Stimulated activated CD4-positive, alpha-beta T cell treated with anti-CD3 and anti-CD28 coated beads, Interleukin-1b, Interleukin-23, amount 100 ng/mL, for 1 hour (primary cell): ENCODE measurements at places on chromosomes 7 and 10.

GRCh38 chr10:3421537-3422257 is 249.1 kb upstream of the PITRM1 start:
- DNase-seq, result no peak

DNA sequence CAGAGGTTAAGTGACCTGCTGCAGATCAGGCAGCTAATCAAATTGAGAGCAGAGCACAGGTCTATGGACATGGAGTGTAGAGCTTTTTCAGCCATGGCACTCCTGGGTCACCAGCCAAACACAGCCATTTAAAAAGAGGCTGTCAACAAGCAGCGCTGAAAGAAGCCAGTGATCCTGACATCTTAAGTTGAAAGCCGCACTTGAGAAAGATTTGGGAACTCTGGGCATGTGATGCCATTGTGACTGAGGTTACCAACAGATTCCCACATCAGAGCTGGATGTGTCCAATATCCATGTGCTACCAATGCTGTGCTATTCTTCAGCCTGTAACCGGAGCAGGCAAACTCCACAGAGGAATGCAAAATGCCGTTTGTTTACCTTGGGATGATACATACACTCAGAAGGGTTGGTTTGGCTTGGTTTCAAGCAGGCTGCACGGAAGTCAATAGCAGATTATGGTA is 56.2 kb upstream of the ABLIM1 start:
- no peak for DNase-seq

DNA sequence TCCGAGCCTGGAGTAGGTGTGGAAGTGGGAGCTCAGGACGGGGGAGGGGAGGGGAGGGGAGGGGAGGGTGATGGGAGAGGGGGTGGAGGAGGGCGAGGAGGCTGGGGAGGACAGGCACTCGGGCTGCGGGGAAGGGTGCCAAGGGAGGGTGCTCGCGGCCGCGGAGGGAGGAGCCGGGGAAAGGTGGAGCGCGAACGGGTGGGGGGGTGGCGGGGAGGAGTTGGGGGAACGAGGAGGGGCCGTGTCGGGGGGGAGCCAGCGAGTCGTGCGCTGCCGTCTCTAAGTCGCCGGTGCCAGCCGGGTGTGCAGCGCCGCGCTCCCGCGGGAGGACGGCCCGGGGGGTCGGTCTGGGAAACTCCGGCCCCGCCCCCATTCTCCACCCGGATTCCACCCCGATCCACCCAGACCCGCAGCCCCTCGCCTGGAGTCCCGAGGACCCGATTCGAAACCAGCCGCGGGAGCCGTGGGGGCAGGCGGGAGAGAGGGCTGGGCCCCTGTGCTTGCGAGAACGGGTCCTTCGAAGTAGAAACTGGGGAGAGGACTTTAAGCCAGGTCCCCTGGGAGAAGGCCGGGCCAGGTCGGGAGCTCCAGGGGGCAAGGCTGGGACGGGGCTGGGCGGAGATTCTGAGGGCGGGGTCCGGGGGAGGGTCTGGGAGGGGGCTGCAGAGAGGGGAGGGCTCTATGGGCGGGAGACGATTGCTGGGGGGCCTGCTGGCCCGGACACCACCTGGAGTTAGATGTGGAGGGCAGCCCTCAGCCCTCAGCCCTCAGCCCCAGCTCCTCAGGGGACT is at the start of gene ZNF467:
Gene ZNF467, minus strand, starts transcription at position 143 of the 791 bp plus-strand sequence. CDS start 2,556 bp downstream, outside the sequence.
- DNase-seq, result no peak

- no peak for DNase-seq
Observed at GRCh38 chr7:38368191-38368605, 94.8 kb upstream of the TARP start.

DNA sequence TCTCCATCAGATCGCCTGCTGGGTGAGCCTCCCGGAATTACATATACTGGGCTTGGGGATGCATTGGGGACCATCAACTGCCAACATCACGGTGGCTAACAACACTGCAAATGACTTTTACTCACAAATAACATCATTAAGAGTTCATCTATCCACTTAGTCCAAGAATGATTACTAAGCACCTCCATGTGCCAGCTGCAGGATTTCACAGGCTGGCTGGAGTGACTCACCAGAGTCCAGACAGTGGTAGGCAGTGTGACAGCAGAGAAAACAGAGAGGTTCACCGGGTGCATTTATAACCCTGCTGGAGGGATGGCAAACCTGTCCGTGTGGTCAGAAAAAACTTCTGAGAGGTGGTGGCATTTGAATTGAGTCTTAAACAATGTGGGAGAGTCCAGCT is 3.2 kb upstream of the IGFBP3 start:
- no peak for DNase-seq

DNA sequence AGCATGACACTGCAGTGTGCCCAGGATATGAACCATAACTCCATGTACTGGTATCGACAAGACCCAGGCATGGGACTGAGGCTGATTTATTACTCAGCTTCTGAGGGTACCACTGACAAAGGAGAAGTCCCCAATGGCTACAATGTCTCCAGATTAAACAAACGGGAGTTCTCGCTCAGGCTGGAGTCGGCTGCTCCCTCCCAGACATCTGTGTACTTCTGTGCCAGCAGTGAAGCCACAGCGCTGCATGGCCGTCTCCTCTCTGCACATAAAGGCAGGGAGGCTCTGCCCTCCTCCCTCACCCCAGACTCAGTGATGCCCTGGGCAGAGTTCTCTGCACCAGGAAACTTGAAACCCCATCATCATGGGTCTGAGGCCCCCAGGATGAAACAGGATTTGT is 70.7 kb upstream of the PRSS58 start:
- DNase-seq, result no peak

GRCh38 chr10:59907918-59908807 is 1.8 kb upstream of the CCDC6 start:
- DNase-seq, result no peak

DNA sequence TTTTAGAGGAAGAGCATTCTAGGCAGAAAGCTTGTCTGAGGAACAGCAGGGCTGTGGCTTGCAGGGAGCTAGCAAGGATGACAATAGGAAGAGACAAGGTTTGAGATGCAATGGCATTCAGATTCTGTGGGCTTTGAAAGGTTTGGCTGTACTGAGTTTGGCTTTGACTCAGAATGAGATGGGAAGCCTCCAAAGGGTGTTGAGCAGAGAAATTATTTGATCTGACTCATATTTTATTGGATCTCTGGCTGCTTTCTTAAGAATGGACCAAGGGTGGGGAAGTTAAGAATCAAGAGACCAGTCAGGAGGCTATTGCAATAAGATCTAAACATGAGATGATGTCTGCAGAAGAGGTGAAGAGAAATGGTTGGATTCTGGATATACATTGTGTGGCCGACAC is 273.2 kb downstream of the CDK14 start:
- DNase-seq, result no peak

GRCh38 chr7:45053941-45054340 is 34.8 kb downstream of the NACAD start:
- no peak for DNase-seq

DNA sequence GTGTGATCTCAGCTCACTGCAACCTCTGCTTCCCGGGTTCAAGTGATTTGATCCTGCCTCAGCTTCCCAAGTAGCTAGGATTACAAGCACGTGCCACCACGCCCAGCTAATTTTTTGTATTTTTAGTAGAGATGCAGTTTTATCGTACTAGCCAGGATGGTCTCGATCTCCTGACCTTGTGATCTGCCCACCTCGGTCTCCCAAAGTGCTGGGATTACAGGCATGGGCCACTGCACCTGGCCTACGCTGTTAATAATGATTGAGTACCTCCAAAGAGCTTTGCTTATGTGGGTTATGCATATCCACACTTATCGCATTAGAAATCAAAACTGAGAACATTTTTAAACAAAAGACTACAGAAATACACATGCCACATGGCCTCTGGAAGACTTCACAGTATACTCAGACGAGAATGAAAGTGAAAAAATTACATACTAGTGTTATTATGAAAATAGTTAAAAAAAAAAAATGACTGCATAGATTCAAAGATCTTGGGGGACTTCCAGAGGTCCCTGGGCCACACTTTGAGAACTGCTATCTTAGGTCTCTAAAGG is 25.4 kb downstream of the RPP38 start:
- DNase-seq, result no peak

- DNase-seq, result no peak
Observed at GRCh38 chr7:124152859-124153692, 120.2 kb upstream of the TMEM229A start.

DNA sequence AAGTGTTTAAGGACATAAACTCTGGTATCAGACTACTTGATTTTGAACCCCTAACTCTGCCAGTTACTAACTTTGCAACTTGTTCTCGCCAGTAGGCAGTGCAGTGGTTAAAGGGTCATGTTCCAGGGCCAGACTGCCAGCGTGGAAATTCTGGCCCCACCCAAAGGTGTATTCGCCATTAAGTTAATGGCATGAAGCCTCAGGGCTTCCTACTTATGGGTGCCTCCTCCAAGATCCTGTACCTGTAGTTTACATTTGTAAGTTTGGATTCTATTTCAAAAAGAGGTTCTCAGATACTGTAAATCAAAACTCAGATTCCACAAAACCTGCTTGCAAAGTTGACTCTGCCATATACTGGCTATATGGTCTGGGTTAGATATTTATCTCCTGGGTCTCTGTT is 2.8 kb upstream of the PIP start:
- DNase-seq, result no peak

- no peak for DNase-seq
Observed at GRCh38 chr10:75395066-75395931, 6.3 kb downstream of the ZNF503 start.

GRCh38 chr10:74612195-74612594 is 214.2 kb upstream of the KAT6B start:
- no peak for DNase-seq

DNA sequence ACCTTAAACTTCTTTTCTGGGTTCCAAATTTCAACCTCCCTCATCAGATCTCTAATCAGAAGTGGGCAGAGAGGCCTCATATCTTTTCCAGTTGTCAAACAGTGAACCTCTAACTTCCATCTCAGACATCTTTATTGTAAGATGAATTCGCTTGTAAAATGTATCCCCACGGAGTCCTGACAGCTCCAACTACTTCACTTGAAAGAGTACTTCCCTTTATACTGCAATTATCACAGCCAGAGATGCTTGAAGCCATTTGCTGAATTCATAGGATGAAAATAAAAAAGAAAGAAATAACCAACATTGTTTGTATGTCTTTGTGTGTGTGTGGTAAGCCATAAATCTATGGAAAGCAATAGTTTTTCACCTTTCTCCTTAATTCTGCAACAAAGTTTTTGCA is 175.2 kb downstream of the GRM3 start:
- no peak for DNase-seq

DNA sequence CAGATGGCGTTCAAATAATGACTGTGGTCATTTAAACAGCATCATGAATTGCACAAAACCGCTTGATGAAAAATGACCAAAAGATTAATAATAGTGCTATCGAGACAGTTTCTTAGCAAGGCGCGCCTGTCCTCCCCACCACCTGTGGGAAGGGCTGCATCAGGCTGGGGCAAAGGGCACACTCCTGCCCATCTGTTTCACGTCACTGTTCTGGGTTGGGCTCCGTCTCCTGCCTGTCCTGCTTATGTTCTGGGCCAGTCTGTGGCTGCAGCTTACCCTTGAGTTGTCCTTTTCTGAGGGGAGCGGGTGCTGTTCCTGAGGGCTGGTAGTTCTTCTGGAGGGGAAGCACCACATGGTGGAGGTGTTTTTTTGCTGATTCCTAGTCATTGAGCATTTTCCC is 13.3 kb downstream of the RBM17 start:
- no peak for DNase-seq

DNA sequence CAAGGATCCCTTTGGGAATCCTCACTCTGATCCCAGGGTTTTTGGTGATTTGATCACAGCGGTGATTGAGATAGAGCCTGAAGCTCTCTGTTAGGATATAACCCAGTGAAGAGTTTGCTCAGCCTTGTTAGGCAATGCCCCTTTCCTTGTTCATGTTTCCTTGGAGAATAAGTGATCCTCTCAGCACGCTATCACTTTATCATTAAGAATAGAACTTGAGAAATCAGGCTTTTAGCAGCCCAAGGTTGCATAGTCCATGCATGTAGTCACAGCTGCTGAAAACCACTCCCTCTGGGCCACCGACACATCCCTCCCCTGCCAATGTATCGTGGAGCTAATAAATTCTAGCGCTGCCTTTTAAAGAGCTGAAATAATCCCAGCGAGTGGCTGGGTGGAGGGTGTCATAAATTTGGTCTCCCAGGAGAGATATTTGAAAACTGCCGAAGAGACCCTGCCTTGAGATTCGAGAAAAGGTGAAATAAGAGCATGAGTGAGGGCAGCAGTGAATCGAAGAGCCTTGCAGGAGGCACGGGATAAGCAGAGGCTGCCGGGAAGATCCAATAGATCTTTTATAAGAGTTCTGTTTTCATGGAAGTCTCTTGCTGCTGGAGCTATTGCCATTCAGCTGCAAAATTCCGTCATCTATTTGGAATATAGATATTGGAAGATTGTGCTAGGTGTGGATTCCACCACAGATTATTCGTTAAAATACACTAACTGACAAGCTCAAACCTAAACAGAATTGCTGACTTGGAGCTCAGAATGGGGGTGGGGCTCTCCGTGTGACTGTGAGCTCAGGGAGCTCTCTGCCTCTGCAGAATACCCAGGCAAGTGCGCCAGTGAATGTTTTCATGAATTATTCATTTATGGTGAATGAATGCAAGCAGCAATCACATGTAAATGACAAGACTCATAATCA is 249.8 kb downstream of the TRIL start:
- DNase-seq, result no peak

GRCh38 chr10:116470071-116470470 is 42.4 kb downstream of the PNLIPRP3 start:
- no peak for DNase-seq

DNA sequence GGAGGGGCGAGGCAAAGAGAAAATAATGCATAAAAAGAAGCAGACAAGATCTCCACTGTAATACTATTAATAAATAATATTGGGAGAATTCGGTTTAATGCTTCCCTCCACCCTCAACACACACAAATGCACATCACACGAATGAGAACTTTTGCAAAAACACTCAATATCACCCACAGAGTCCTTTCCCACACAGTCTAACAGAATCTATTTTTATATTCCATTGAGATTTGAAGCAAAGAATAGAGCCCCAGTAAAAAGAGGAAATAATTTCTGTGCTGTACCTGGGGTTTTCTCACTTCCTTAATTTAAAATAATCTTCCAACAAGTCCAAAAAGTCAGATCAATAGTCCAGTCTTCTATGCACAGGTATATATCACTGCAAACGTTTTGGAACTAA is 17.0 kb downstream of the PIK3AP1 start:
- no peak for DNase-seq

DNA sequence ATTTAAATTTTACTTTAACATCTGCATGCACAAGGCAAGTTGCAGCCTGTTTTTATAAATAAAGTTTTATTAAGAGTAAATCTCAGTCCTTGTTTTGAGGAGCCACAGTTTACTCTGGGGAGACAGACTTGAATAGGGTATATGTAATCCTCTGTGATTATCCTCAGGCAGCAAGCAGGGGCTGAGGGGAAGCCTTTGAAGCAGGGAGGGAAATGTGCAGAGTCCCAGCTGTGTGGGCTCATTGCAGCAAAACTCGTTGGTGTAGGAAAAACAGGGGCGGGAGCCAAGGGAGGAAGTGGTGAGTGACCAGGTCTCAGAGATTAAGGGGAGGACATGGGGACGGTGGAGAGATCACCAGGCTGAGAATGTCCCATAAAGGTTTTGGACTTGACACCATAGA is 34.3 kb upstream of the SMC3 start:
- no peak for DNase-seq

GRCh38 chr7:24587853-24588252 is 14.6 kb downstream of the PALS2 start:
- DNase-seq, result no peak
